Lower leg skin (tissue), 4 donors: ENCODE measurements at places on chromosomes 6 and 20. TPM values are rescaled to one million over a fixed set of nuclear protein-coding genes. Genes with fewer than 3 reads are reported as not detected.

Gene SMOC2
- total RNA-seq, result 26.1 TPM

Gene GATA5
- total RNA-seq, result not detected

Gene RNF39
- total RNA-seq, result 104 TPM

Gene PDSS2
- total RNA-seq, result 6.9 TPM

Gene FUT9
- total RNA-seq, result 0.04 TPM

Gene PABPC1L
- 7.0 TPM for total RNA-seq

Gene GNAS-AS1
- 0.39 TPM for total RNA-seq

Gene FAM83C
- 65.0 TPM for total RNA-seq

Gene KIF13A
- 54.4 TPM for total RNA-seq

DNA sequence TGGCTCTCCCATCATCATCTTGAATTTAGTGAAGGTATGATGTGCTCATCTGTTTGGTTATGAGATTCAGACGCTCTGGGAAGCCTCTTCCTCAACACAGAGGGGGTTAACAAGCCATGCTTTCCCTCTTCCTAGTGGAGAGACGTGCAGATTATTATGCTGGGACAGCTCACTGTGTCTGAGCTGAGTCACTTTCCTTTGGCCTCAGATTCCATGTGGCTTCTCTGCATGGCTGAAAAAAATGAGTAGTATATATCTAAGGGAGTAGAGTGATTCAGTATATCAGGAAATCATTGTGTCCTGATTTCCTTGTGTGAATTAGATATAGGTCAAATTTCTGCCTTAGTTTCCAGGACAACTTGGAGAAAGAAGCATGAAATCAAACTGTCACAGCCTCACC lies 52.6 kb downstream of the FIG4 start:
- no peak for DNase-seq

GRCh38 chr20:43987531-43987930 lies 72.9 kb downstream of the TOX2 start:
- DNase-seq, result peak; percentile 28

- DNase-seq, result no peak
These were observed 89.5 kb downstream of the PRND start for GRCh38 chr20:4811257-4811656.

DNA sequence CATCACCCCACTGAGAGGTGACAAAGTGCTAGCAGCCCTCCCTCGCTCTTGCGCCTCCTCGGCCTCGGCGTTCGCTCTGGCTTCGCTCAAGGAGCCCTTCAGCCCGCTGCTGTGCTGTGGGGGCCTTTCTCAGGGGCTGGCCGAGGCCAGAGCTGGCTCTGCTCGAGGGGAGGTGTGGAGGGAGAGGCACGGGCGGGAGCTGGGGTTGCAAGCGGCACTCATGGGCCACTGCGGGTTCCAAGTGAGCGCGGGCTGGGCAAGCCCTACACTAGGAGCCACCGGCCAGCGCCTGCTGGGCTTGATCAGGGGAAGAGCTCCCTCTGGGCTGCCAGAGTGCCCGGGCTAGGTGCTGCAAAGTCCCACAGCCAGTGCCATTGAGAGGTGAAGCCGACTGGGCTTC lies 964.8 kb upstream of the GJE1 start:
- no peak for DNase-seq

GRCh38 chr6:149129371-149130077 lies 188.0 kb upstream of the TAB2 start:
- DNase-seq, result peak; percentile 67

GRCh38 chr6:3795836-3796718 lies 44.6 kb upstream of the PXDC1 start:
- no peak for DNase-seq

GRCh38 chr6:158636778-158637177 lies 7.8 kb downstream of the DYNLT1 start:
- no peak for DNase-seq

- peak; percentile 97 for DNase-seq
These were observed 30.4 kb downstream of the ZC3H12D start for GRCh38 chr6:149454346-149454848.

DNA sequence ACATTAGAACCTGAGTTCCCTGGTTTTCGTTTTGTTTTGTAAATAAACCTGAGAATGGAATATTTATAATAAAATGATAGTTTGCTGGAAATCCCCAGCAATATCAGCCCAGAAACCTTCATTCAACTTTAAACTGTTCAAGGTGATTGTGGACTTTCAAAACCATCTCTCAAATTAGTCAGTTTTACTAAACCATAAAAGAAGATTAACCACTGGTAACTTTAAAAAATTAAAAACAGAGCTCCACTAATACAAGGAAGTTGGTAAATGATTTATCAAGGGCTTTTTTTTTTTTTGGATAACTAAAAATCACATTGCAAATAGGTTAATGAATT lies 10.0 kb downstream of the MBOAT1 start:
- DNase-seq, result no peak

DNA sequence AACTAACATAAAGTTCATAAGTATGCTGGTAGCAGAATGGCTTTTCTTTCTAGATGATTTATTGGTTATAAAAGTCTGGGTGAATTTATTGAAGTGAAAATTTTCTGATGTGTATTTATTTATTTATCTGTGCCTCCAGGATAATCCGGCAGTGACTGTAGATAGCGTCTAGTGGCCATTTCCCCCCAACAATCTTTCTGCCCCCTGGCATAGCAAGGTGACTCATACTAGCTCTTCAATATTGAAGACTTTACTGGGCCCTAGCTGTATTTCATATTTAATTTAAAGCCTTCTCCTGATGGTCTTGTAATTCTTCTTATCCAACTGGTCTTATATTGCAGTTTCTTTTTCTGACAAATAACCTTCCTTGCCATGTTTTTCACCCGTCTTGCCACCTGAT lies 154.1 kb upstream of the SGK1 start:
- no peak for DNase-seq

GRCh38 chr6:135819665-135820064 lies 31.8 kb upstream of the PDE7B start:
- no peak for DNase-seq

DNA sequence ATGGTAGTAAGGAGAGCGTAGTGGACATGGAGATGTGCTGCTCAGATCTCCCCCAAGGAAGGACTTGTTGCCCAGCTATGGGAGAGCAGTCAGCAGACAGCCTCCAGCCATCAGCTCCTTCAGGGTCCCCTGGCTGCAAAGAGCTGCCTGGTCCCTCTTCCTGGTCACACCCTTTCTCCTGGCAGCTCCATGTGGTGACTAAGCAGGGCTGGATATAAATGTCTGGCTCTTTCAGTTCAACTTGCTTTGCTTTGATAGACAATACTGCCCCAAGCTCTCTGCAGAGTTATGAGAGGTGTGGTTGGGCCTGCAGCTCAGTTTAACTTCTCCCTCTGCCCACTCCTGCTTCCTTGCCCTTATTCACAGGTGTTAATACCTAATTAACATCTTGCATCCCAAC lies 64.1 kb upstream of the DDR1 start:
- DNase-seq, result peak; percentile 81

GRCh38 chr6:69609836-69610472 lies 186.9 kb downstream of the LMBRD1 start:
- no peak for DNase-seq

DNA sequence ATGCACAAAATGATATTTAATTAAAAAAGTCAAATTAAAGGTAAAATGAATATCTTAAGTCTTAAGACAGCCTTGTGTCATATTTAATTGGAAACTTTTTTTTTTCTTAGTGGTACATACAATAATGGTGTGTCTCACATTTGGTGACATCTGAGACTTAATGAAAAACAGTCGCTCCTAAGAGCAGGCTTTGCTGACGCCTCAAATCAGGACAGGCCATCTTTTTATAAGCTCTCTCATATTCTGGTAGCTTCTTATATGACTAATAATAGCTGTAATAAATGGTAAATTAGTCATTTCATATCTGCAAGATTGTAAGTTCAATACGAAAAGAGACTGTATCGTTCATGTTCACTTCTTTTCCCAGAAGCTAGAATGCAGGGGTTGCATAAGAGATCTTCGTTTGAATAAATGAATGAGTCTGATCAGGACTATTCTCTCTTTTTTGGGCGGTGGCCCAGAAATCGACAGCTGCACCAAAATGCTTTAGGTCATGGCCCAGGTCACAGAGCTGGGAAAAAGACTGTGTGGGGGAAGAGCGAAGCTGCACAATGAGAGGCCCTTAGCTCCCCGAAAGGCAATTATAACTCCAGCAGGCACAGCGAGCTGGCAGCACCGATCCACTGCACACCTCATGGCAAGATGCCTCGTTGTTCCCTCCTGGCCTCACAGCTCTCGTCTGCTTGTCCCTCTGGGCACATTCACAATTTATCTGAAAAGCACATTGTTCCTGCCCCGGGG lies 69.4 kb downstream of the NRN1 start:
- no peak for DNase-seq

- no peak for DNase-seq
These were observed 53.2 kb upstream of the CD2AP start for GRCh38 chr6:47424436-47424836.

GRCh38 chr6:146389740-146390139 lies 153.9 kb upstream of the RAB32 start:
- DNase-seq, result no peak

DNA sequence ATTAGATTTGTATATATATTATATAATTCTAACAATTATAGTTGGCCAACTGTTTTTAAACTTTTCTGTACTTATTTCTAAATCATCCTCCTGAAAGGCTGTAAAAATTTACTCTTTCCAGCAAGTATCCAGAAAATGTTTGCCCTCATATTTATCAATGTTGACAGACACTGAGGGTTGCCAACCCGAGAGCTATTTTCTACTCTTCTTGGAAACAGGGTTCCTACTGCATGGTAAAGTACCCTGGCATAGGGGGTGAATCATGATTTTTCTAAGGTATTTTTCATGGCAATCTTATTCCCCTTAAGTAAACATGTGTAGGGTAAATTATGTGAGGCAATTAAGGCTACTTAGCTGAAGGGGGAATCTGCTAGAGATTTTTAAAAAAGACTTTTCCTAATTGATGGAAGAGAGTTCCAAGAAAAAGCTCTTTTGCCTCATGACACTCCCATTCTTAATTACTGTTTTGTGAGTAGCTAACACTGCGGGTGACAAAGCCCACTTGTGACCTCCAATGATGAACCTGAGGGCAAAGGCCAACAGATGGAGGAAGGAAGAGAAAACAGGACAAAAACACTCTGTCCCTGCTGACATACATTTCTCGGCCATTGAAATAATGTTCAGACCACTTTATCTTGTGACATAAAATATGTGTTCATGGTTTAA lies 37.9 kb downstream of the GPX5 start:
- DNase-seq, result no peak

- no peak for DNase-seq
These were observed 31.1 kb downstream of the RALY start for GRCh38 chr20:34024723-34025351.

GRCh38 chr20:13717631-13718044 lies 67.1 kb downstream of the ESF1 start:
- DNase-seq, result no peak

GRCh38 chr20:9742821-9743220 lies 96.1 kb downstream of the PAK5 start:
- no peak for DNase-seq

GRCh38 chr20:14568225-14568624 lies 230.8 kb upstream of the FLRT3 start:
- no peak for DNase-seq

- no peak for DNase-seq
These were observed 214.1 kb upstream of the HS3ST5 start for GRCh38 chr6:114556846-114557488.

GRCh38 chr6:89972025-89972381 lies 77.7 kb downstream of the GJA10 start:
- no peak for DNase-seq

DNA sequence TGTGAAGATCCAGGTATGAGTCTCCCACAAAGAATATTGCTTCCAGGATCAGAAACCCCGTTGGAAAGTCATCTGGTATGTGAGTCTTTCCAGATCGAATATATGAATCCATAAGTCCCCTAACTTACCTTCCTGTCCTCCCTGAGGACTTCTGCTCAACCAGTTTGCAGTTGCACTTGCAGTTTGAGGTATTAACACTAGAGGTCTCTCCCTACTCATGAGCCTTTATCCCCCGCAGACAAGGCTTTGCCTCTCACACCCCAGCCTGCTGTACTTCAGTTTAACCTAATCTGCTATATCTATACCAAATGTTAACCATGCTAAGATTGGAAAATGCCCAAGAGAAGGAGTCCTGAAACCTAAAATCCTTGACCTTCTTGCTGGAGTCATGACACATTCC lies 135.3 kb upstream of the DEFB112 start:
- no peak for DNase-seq

DNA sequence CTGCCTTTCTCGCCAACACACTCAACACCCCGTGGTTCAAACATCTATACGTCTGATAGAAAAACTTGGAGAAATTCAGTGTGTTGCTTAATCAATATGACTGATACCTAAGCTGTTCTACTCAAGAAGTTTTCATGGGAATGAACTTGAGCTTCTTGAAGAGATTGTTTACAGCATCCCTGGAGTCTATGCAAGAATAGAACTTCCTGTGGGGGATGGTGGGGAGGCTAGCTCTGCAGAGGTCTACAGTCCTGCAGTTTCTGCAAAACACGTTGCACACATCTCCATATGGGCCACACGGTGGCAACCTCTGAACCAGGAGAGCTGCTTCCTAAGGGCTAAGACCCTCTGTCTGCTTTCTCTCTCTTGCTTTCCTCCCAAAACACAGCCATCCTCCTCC lies 32.7 kb upstream of the FANCE start:
- no peak for DNase-seq
